Activated CD4-positive, alpha-beta T cell treated with anti-CD3 and anti-CD28 coated beads for 1 hour (primary cell): ENCODE measurements at places on chromosomes 4 and X.

DNA sequence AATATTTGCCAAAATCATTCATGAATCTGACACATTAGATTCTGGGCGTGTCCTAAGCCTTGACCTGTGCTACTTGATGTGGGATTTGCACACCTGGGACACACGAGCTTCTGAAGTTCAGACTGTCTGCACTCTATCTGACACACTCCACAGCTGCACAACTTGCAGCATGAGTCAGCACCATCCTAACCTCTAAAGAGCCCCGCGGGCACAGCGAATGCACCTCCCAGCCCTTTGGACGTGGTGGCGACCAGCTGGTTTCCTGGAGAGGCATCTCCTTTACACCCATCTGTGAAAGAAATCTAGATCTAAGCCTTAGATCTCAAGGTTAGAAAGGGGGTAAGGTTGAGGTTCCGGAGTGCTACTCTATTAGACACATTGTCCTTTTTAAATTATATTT is 69.2 kb downstream of the SORBS2 start:
- DNase-seq: no peak

DNA sequence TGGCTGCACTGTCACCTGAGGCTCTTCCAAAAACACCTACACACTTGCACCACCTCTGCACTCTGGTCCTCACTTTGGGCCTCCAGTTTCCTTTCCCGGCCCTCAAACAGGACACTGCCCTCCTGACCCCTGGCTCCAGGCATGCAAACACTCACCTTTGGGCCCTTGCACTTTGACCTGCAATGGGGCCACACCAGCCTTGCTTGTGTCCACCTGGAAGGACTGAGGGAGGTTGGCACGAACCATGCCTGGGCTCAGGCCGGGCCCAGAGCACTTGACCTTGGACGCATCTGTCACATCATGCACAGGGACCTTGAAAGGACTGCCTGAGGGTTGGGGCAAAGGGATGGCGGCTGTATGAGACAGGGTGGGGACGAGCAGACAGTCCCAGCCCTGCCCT is 15.6 kb downstream of the FLNA start:
- DNase-seq: no peak

DNA sequence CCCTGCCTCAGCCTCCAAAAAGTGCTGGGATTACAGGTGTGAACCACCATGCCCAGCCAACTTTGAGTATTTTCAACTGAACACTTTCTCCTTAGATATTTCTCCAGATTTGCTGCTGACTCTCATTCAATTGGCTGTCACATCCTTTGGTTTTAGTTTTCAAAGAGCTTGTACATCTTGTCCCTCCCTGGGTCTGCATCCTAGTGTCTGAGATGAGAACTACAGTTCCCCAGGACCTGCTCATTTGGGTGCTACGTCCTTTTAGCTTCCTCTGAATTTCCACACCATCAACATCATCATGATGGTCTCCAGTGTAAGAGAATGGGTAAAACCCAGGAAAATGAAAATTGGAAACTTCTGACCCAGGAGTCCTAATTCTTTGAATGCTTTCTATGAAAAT is 312.9 kb downstream of the NLGN4X start:
- DNase-seq: no peak

GRCh38 chr4:158496030-158496741 is 25.5 kb upstream of the RXFP1 start:
- DNase-seq: no peak

DNA sequence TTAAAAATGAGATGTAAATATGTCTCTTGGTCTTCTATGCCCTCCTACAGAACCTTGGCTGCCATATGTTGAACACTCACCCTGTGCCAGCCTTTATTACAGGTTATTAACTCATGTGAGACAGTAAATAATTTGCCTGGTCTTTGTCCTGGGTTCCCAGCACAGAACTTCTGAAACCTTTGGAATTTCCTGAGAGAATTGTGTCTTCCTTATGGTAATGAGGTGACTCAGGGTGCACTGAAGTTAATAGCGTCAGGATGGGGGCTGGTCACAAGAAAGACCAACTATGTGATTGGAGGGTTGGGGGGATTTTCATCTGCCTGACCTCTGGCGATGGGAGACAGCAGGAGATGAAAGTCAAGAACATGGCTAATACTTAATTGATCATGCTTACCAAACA is 289.8 kb upstream of the STS start:
- no peak for DNase-seq

DNA sequence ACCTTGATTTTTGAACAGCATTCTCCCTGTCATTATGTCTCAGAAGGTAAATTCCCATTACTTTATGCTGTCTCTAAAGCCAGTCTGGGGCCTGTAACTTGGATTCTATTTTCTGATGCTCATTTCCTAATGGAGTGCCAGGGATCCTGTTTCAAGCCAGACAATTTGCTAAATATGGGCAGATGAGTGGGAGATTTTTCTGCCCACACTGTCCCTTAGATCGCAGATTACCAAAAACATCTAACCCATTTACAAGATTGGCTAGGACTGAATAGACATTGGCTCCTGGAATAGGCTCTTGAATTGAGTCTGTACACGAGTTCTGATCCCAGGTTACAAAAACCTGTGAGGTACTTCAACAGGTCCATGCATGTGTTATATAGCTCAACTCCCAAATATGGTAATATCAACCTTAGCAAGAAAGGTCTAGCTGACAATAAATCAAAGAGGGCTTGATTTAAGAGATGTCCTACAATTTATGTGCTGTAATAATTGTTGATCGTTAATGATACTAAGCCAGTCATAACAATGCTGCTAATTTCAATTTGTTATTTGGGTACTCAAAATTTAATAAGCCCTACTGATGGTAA is 5.7 kb downstream of the GPC3 start:
- no peak for DNase-seq

GRCh38 chr4:104591510-104591911 is 96.8 kb upstream of the CXXC4 start:
- DNase-seq: no peak

- no peak for DNase-seq
Observed at GRCh38 chrX:110698696-110699095, 96.9 kb downstream of the CHRDL1 start.

- DNase-seq: no peak
Observed at GRCh38 chrX:70087857-70088630, 25.8 kb downstream of the OTUD6A start.

GRCh38 chr4:66052426-66052825 is 382.1 kb upstream of the EPHA5 start:
- DNase-seq: no peak

DNA sequence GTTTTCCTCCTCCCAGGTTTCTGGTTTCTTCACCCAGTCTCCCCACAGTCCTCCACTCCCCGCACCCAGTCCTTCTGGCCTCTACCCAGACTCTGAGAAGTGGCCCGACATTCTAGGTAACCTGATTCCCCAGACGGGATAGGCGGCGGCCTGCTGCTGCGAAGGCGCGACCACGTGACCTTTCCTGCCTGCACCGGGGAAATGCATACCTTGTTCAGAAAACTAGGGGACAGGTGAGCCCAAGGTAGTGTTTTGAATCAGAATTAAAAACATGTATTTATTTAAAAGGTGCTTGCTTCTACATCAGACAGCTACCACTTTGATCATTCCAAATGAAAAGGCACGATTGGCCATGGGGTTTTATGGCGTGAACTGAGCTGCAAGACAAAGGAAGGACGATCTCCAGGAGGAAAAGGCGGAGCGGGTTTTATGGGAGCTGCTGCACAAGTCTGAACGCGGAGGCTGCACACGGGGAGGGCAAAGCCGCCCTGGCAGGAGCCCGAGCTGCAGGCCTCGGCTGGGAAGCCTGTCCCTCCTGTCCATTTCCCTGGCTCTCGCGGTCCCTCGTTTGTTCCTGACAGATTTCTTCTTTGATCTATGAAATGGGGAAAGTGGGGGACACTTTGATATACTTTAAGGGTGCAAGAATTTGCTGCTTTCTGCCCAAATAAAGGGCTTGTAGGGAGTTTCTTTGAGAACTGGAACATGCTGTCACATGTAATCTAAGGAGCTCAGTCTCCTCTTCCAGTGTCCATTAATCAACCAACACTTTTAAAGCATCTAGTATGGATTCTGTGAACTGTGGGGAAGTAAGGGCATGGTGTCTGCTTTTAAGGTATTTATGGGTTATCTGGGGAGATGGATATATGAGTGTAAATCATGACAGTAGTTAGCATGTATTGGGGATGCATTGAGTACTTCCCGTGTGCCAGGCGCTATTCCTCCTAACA is 150.9 kb downstream of the SPRY1 start:
- no peak for DNase-seq

- DNase-seq: no peak
Observed at GRCh38 chr4:180596888-180597483, 1646.2 kb upstream of the TENM3 start.

GRCh38 chr4:184284336-184284690 is 66.6 kb upstream of the ENPP6 start:
- no peak for DNase-seq

- no peak for DNase-seq
Observed at GRCh38 chrX:41381685-41382084, 47.7 kb downstream of the DDX3X start.

DNA sequence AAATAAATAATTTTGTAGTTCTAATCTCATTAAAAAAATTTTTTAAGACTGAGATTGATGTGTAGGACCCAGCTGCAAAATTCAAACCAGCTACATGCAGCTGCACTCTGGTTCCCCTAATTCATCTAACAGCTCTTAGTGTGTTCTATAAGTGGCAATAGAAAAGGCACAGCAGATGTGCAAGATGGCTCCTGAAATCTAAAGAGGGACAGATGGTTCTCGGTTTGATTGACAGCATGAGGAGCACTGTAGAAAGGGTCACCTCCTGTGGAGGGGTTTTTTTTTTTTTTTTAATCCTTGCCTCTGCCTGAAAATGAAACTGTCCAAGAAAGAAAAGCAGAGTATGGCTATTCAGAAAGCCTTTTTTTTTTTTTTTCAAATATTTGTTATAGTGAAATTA is 16.9 kb upstream of the OCIAD1 start:
- DNase-seq: no peak

GRCh38 chr4:68576272-68577125 is at the start of gene UGT2B17:
TSS of gene UGT2B17 (minus strand) at chr4:68576322. CDS start at chr4:68568484, 7,838 bp downstream.
- DNase-seq: no peak

- no peak for DNase-seq
Observed at GRCh38 chr4:89196745-89197144, 85.4 kb downstream of the TIGD2 start.

DNA sequence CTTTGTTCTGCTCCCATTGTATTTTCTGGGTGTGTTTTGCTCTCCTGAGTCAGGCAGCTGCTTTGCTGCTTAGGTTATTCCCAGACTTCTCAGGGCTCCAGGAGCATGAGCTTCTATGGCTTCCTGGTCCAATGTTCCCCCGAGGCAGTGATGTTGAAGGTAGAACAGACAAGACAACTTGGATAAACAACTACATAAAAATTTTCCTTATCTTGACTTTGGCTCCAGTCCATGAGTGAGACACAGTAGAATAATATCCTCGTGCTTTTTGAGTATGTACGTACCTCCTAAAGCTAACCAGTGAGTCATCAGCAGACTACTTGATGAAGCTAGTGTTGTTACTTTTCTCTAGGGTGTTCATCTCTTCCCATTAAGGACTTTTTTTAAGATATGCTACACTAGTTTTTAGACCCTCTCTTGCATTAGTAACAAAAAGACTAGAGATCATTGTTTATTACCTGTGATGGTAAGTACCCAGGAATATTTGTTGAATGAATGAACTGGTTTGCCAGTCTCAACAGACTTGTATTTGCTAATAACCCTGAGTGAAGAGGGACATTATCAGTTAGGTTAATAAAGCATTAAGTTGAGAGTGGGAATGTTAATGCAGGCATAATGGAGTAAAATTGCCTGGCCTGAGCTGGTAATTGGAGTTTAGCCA is 131.9 kb downstream of the FHIP1A start:
- DNase-seq: no peak

- DNase-seq: no peak
Observed at GRCh38 chr4:34678431-34678830, 1565.9 kb downstream of the ARAP2 start.
